ENCODE measurements at places on chromosomes 2 and 18.

DNA sequence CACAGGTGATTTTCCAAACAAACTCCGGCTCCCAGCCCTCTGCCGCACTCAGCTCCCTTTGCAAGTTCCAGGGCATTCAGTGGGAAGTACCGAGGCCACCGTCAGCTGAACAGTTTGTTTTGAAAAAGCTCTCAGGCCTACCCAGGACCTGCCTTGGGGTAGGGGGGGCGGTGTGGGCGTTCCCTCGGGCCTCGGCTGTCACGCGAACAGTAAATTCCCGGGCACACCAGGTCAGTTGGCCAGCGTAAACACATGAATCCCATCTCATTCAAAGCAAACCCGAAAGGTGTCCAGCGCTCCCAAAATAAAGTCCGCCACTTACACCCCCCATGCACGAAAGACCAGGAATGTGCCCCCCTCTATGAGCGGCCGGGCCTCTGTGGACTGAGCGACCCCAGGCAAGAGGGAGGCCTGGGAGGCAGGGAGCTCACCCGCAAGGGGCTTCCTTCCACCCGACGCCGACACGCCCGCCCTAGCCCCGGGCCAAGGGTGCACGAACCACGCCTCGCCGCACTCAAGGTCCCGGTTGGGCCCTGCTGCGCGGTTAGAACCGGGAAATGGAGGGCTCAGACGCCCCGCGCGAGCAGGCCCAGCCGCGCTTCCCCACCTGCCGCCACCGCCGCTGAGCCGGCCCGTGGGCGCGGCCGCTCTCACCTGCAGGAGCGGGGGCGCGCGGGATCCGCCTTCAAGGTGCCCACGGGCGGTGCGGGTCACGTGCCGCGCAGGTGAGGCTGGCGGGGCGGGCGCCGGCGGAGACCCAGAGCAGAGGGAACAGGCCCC lies at the start of gene WDSUB1:
Gene WDSUB1, minus strand, starts transcription at position 775 of the 780 bp plus-strand sequence. CDS start 3,634 bp downstream, outside the sequence.
- no peak for DNase-seq

DNA sequence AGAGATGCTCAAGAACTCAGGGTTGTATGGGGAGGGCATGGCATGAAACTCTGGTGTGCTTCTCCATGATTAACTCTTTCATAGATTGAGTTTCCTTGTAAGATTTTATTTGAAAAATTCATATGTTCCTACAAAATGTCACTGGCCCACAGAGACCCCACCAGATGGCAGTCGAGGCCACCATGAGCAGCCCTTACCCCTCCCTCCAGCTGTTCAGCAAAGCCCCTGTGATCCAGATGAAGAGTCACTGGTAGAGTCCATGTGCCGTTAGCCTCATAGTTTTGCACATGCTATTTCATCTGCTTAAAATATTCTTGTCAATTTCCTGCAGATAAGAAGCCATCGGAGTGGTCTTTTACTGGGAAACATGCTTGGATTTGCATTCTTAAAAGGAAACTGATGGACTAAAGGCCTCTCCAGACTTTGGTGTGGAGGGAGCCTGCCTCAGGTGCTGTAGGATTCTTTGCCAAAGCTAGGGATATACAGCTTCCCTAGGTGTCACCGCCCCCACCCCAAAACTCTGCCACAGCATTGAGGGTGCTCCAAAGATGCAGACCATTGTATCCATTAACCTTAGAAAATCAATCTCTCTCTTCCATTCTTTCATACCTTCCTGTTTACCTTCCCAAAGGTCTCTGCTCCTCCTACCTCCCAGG lies 18.8 kb downstream of the ZNF385B start:
- DNase-seq = no peak

DNA sequence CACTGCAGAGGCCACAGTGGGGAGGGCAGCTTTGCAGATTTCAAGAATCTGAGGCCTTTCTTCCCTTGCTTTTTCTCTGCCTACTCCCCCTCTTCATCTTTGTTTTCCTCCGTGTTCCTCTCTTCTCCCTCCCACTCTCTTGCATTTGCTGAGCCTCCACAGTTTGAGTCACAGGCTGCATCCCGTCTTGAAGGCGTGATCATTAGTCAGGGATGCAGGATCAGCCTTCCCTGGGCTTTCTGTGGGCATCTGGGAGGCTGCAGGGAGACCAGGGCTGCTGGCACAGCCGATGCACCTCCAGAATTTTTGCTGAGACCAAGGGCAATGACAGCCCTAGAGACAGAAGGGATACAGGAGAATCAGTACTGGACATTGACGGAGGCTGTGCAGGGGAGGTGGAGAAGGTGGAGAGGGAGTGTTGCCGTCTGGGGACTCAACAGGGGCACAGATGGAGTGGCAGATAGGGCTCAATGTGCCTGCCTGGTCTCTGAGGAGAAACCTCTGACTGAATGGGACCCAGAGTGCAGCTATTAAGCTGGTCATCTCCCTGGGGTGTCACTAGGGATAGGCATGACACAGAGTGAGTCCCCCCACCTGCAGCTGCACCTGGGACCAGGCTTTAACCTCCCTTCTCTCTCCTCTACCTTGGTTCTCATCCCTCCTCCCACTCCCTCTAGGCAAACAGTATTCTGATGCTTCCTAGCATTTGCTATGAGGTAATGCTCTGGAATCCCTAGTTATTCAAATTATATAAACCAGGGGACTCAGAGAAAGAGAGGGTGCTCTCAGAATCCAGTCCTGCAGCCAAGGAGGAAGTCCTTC lies 29.0 kb upstream of the DNAJC27 start:
- DNase-seq = no peak

- no peak for DNase-seq
Observed at GRCh38 chr2:29015701-29016470, 34.8 kb downstream of the TOGARAM2 start.

- DNase-seq = peak; percentile 59
Observed at GRCh38 chr2:42095923-42096408, 48.1 kb downstream of the PKDCC start.

GRCh38 chr18:60122339-60122738 lies 222.5 kb downstream of the PMAIP1 start:
- no peak for DNase-seq

DNA sequence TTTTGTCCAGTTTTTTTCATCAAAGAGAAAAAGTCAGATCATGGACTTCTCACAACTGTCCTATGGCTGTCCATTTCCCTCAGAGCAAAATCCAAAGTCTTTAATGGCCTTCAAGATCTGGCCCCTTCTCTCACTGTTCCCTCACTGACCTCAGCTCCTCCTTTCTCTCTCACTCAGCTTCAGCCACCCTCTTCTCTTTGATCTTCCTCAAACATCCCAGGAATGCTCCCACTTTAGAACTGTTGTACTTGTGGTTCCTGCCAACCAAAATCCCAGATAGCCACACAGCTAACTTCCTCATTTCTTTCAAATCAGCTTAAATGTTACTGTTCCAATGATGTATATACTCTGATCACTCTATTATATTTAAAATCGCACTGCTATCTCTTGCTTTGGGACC lies 82.9 kb downstream of the NUP35 start:
- no peak for DNase-seq

DNA sequence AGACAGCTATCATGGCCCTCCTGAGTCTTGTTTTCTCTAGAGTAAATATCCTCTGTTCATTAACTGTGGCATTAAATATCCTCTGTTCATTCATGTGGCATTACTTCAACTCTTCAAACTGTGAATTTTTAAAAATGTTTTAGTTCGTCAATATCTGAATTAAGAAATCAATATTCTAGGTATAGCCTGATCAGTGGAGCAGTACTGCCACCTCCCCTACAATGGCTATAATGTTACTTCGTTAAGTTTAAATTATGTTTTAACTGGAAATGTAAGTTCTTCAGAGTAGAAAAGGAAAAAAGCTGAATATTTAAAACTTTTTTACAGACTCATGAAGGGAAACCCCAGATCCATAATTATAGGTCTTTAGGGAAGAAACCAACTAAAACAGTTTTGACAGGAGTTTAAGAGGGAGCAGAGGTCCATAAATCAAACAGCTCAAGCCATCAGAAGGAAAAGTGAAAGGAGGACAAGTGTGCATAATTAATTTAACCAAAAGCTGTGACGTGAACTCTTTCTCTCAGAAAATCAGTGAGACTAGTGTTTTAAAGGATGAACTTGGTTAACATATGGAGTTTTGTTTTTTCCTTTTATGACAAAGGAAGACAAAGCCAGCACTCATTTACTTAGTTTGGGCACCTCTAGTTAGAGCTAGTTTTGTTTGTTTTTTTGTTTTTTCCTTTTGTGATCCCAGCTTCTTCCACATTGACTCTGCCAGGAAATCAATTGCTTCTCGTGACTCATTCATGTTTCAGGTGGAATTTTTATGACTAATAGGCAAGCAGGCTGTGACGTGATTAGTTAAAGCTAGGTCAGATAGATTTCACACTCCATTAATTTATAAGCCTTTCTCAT lies 44.9 kb downstream of the RBBP8 start:
- no peak for DNase-seq

GRCh38 chr2:212921061-212921460 lies 230.4 kb downstream of the IKZF2 start:
- DNase-seq = no peak

DNA sequence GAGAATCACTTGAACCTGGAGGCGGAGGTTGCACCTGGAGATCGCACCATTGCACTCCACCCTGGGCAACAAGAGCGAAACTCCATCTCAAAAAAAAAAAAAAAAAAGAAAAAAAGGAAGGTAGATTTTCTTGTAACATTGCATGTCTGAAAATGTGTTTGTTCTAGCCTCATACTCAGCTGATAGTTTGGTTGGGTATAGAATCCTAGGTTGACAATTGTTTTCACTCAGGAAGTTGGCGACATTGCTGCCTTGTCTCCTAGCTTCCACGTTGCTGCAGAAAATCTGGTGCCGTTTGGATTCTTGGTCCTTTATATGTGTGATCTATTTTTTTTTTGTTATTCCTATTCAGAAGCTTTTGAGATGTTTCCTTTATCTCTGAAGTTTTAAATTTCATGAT lies 4.7 kb downstream of the ING5 start:
- DNase-seq = no peak

GRCh38 chr18:22161090-22161489 lies 8.3 kb upstream of the GATA6 start:
- no peak for DNase-seq

DNA sequence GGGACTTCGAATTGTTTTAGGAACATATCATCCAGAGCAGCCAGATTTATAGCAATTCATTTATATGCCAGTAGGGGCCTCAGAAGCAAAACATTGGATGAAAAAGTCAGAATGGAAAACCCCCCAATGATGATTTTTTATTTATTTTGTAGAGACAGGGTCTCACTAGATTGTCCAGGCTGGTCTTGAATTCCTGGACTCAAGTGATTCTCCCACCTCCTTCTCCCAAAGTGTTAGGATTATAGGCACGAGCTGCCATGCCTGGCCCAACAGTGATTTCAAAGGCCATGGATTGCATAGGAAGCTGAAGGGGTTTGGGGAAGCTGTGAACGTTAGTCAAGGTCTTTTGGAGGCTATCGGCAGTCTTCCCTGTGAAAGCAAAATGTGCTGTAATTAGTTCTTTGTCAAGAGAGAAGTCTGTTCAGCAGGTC lies 21.9 kb upstream of the MCFD2 start:
- DNase-seq = no peak

DNA sequence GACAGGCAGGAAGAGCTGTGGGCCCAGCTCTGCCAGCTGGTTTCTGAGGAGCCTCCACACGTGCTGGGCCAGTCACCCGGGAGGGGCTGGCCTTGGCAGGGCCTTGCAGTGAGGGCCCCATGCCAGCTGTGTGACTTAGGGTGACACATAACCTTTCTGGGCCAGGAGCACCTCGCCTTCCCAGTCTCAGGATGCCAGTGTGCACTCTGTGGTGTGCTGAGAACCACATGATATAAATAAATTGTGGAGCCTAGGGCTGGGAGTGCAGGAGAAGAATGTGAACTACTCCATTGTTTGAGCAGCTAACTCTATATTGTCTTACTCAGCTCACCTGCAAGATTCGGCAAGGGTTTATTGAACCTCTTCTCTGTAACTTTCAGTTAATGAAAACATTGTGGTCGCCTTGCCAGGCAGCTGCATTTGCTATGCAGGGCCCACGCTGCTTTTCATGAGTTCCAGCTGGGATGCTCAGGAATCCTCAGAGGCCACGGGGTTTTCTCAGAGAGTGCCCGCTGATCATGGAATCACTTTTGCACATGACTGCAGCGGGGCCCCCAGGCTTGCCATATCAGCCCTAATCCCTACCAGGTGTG lies 222.3 kb downstream of the SH3RF3 start:
- no peak for DNase-seq

- DNase-seq = no peak
Observed at GRCh38 chr2:206045251-206045650, 40.7 kb downstream of the INO80D start.

DNA sequence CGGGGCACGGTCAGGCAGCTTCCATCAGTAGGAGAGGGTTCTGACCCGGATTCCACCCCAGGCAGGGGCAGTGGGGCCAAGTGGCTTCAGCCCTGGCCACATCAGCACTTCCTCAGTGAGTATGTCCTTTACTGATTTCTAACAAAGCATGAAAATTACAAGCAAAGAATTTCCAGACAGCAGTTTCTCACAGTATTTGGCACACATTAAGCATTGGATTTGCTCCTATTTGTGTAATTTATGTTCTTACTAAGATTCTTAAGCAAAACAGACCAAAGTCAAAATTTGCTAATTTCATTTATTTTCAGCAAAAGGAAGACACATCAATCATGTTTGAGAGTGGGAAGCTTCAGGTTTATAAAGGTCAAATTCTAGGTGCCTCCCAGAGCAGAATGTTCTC lies 73.3 kb upstream of the NFATC1 start:
- no peak for DNase-seq

GRCh38 chr2:28394997-28395333 lies 2.3 kb downstream of the FOSL2 start:
- no peak for DNase-seq

- DNase-seq = no peak
Observed at GRCh38 chr2:197239434-197239833, 71.1 kb downstream of the ANKRD44 start.

GRCh38 chr2:189177251-189177840 lies 2.2 kb downstream of the COL5A2 start:
- no peak for DNase-seq

GRCh38 chr2:115165529-115166109 lies 723.2 kb downstream of the DPP10 start:
- DNase-seq = no peak

GRCh38 chr2:11684894-11685460 lies 15.0 kb upstream of the NTSR2 start:
- no peak for DNase-seq

- no peak for DNase-seq
Observed at GRCh38 chr2:3198119-3198518, 179.5 kb downstream of the EIPR1 start.

DNA sequence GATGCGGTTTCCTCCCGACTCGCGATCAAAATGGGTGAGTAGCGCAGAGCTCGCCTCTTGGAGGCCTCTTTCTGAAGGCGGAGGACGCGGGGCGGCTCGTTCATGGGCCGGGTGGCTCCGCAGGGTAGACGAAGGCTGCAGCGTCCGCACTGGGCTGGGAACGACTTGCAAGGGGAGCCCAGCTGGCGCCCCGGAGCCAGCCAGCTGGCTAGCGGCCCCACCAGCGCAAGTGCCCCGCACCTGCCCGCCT lies 328 bp upstream of the PASK start:
- no peak for DNase-seq

GRCh38 chr2:203175371-203175770 lies 63.4 kb upstream of the CYP20A1 start:
- DNase-seq = no peak

GRCh38 chr2:54617409-54617808 lies 106.1 kb upstream of the EML6 start:
- DNase-seq = no peak

Measured in stimulated activated CD4-positive, alpha-beta T cell treated with anti-CD3 and anti-CD28 coated beads, Interleukin-1b, Interleukin-23, amount 100 ng/mL, for 24 hours (primary cell).